Small intestine (tissue), 16 donors: ENCODE measurements at places on chromosomes 2 and 18. TPM values are rescaled to one million over a fixed set of nuclear protein-coding genes. Genes with fewer than 3 reads are reported as not detected.

DNA sequence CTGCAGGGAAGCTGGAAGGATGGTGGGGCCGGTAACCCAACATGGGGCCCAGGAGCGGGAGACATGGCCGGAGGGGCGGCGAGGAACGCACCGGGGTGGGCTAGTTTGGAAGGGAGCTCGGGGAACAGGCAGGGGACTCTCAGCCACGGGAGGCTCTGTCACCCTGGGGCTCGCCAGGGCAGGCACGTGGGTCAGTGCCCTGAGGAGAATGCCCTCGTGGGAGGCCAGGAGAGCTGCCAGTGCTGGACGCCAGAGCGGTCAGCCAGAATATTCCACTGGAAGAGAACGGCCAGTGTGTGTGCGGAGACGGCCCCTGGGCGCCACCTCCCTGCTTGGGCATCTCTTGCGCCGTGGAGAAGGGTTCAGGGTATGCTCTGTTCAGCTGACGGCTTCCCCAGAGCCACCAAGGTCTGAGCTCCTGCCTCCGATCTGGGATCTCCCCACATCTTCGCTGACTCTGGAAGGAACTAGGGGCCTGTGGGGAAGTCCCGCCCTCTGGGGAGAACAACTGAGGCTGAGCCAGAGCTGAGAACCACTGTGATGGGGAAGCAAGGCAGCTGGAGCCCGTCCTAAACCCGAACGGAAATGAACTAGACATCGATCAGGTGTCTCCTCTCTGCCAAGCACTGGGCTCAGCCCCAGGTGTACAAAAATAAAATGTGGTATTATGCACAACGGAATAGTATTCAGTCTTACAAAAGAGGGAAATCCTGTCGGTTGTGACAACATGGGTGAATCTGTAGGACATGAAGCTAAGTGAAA, 49.3 kb downstream of the TNP1 start:
- no peak for DNase-seq

SCN9A gene
- polyA plus RNA-seq: 1.7 TPM

- DNase-seq: no peak
These were observed 1.5 kb downstream of the ZFAND2B start for GRCh38 chr2:219207884-219208740.

NHEJ1 gene
- 19.3 TPM for polyA plus RNA-seq

DNA sequence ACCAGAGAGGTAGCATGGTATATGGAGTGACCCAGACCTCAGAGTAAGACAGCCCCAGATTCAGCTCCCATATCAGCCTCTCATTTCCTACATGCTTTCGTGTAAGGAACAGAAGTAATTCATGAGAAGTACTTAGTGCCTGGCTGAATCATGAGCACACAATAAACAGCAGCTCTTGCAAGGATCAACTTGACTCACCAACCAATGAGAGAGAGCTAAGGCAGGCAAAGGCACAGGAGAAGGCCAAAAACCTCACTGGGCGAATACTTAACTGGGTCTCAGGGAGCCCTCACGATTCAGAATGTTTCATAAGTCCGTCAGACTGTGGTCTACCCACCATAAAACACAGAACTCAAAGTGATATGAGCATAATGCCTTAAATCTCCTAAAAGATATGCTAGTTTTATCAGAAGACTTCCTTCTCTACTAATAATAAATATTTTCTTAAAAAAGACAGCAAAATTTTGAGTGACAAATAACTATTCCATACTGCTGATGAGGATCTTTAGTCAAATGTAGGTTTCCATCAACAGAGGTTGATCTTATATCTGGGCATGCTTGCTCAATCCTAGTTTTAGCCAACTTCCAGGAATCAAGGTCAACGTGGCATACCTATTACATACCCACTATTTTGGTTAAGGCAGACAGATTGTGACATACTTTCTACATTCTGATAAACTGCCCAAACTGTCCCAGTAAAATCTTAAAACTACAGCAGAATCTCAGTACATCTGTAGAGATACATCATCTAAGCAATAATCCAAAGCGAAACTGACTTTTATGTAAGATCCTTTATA, 34.9 kb downstream of the IMMT start:
- no peak for DNase-seq
